ENCODE measurements at places on chromosomes 1 and 21.

- DNase-seq: no peak
Measured at GRCh38 chr1:221415651-221416050, 326.2 kb downstream of the DUSP10 start.

DNA sequence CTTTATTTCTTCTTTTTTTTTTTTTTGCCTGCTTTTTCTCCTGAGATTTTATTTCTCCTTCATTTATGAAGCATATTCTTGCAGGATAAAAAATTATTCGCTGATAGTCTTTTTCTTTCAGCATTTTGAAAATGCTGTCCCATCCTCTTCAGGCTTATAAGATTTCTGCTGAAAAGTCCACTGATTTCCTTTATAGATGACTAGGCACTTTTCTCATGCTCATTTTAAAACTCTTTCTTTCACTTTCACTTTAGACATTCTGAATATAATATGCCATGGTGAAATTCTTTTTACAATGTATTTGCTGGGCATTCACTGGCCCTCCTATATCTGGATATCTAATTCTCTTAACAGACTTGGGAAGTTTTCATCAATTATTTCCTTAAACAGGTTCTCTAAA lies 25.5 kb upstream of the GTF2B start:
- DNase-seq: no peak

DNA sequence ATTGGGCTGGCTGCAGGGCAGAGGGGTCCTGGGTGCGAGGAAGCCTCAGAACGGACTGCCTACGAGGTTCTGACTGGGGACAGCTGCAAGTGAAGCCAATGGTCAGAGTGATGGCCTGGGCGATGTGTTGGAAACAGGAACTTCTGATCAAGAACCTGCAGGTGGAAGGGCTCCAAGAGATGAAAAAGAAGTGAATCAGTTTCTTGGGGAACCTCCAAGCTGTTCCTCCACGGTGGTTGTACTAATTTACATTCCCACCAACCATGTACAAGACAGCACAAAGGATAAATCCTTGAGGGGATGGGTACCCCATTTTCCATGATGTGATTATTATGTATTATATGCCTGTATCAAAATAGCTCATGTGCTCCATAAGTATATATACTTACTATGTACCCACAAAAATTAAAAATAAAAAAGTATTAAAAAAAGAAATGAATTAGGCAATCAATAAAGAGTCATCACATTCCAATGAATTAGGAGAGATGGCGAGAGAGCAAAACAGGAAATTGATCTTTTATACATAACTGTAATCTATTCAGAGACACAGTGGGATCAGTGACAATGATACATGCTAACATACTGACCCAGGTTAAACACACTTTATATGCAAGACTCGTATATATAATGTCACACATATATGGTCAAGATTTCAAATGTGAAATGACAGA lies 58.1 kb downstream of the PTPN14 start:
- no peak for DNase-seq

- DNase-seq: no peak
Measured at GRCh38 chr1:153548722-153549688, at the start of gene S100A3. TSS of gene S100A3 (minus strand) at chr1:153549258. CDS start at chr1:153548485, 773 bp downstream.

DNA sequence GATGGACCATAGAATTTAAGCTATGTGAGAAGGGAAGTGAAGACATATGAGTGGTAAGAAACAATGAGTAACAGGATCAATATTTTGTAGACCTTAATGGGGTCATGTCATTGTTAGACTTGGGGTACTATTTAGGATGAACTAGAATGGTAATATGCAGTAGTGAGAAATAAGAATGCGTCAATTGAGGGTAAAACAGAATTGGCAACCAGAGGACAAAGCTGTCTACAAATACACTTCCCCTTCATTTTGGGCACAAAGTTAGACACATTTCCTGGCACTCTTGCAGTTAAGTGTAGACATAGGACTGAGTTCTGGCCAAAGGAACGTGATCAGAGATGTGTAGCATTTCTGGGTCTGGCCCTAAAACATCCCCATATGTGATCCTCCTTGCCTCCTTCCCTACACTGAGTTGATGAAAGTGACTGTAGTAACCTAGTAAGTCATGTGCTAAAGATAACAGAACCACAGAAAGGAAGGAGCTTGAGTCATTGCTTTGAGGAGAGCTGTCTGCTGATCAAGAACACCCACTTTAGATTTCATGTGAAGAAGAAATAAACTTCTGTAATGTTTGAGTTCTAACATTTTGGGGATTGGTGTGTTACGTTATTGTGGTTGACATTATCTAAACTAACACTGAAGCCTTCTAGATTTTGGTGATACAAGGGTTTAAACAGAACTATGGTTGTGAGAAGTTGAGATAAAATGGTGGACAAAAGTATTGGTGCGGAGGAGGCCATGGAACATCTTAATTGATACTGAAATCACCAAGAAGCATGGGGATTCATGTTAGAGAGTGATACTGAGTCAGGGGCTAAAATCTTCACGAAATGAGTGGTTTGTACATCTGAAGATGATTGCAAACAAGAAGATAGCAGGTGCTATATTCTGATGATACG lies 41.7 kb downstream of the CD55 start:
- peak; percentile 79 for DNase-seq

GRCh38 chr1:12171206-12172041 lies 4.6 kb downstream of the TNFRSF1B start:
- no peak for DNase-seq

GRCh38 chr1:234605983-234606783 lies 3.8 kb downstream of the IRF2BP2 start:
- peak; percentile 79 for DNase-seq

DNA sequence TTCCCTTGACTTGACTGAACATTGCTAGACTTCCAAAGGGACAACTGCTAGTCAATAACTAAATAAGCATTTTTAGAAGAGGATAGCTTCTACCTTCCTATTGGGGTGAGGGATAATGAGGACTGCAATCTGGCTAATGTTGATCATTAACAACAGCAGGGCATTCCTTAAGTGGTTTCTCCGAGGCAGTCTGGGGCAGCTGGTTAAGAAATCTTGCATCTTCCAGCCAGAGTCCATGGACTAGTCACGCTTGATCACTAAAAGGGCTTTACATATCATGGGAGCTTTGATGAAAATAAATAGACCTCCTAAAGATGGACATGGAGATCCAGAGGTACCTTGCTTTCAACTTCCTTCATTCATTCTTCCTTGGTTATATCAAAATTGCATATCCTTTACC lies 329.4 kb upstream of the ESRRG start:
- DNase-seq: no peak

GRCh38 chr1:61052395-61053225 lies 29.8 kb upstream of the NFIA start:
- peak; percentile 60 for DNase-seq

GRCh38 chr1:155186067-155186793 lies 12.6 kb downstream of the TRIM46 start:
- no peak for DNase-seq

DNA sequence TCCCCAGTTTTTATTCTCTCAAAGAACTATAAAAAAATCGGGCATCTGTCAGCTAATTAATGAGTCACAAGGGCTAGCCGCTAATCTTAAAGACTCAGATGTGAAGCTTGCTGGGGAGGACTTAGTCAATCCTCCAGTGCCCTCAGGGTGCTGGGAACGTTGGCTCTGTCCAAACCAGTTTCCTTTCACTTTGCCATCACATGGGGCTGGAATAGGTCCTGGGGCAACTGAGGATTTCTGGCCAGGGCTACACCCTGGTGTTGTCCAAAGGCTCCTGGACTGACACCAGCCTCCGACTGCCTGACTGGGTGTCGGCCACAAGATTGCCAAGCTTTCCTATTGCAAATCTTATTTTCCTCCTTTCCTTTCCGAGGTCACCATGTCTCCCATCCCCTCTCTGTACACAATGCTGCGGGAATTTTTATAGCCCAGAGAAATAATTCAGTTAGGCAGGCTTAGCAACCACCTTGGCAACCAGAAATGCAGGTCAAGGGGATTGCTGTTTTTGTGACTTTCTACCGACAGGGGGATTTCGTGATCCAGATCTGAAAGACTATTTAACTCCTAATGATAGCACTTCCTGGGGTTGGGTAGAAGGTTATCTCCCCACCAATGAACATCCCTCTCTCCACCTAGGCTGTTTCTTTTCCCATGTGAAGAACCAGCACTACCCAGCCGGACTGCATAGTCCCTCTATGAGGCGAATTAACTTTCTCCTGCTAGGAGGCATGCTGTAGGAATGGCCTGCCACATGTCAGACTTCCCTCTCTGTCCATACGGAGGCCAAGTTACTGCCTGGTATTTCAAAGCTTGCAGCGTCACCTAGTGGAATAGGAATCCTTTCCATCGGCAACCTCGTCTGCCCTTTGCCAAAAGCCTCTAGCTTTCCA lies 29.9 kb upstream of the CTBS start:
- no peak for DNase-seq

GRCh38 chr1:111690306-111690617 lies 48.9 kb downstream of the INKA2 start:
- no peak for DNase-seq

GRCh38 chr1:33157131-33157530 lies 24.7 kb downstream of the TRIM62 start:
- DNase-seq: no peak

- peak; percentile 62 for DNase-seq
Measured at GRCh38 chr1:99004861-99005442, at the start of gene PLPPR5. TSS of gene PLPPR5 (minus strand) at chr1:99004861. CDS start at chr1:99004671, 190 bp downstream.

DNA sequence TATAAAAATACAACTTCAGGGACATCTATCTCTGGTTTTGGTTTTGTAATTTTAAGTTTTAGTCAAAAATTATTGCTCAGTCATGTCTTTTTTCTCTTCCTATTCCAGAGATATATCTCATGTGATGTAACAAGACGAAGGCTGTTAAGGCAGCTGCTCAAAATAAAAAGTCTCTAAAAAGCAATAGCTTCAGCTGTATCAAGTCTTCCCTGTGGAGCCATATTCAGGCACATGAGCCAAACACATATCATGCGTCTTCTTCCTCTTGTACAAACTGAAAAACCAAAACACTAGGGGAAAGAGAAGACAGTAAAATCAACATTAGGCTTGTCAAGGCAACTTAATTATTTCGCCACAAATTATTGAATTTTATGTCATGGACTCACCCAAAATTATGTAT lies 240.7 kb downstream of the NRIP1 start:
- DNase-seq: no peak

DNA sequence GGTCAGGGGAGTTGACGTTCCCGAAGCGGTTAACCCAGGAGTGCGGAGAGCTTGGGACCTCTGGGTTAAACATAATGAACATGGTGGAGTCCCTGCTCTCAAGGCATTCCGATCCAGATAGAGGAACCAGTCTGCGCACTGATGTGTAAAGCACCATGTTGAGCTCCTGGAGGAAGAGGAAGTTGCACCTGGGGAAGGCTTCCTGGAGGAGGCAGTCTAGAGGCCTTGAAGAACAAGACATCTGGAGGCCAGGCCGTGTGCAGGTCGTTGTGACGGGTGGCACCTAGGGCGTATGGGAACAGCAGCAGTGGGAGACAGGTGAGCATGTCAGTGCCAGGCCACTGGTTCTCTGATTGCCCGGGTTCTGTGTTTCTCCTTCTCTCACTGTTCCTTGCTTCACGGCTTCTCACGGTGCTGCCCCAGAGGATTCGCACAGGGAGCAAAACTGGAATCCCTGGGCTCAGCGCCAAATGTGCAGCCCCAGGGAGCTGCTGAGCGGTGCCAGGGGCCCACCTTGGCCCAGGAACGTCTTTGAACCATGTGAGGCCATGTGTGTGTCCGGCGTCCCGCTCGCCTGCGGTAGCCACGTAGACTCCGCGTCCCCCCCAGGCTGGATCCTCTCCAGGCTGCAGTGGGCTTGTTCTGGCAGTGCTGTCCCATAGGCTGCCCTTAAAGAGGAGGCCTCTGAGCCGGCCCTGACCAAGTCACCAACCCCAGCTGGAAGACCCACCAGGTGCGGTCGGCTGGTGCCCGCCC lies 122.9 kb upstream of the GALNT2 start:
- no peak for DNase-seq

- DNase-seq: no peak
Measured at GRCh38 chr1:14768582-14769304, 170.3 kb downstream of the KAZN start.

All from activated CD4-positive, alpha-beta T cell treated with anti-CD3 and anti-CD28 coated beads, Interleukin-2, amount 10 ng/mL, durations not matched to agents 24 days and 14 days (primary cell).